ENCODE measurements at places on chromosomes 7 and 10.
A peak's percentile ranks its signal among the peaks of the same experiment; 100 is the strongest.

DNA sequence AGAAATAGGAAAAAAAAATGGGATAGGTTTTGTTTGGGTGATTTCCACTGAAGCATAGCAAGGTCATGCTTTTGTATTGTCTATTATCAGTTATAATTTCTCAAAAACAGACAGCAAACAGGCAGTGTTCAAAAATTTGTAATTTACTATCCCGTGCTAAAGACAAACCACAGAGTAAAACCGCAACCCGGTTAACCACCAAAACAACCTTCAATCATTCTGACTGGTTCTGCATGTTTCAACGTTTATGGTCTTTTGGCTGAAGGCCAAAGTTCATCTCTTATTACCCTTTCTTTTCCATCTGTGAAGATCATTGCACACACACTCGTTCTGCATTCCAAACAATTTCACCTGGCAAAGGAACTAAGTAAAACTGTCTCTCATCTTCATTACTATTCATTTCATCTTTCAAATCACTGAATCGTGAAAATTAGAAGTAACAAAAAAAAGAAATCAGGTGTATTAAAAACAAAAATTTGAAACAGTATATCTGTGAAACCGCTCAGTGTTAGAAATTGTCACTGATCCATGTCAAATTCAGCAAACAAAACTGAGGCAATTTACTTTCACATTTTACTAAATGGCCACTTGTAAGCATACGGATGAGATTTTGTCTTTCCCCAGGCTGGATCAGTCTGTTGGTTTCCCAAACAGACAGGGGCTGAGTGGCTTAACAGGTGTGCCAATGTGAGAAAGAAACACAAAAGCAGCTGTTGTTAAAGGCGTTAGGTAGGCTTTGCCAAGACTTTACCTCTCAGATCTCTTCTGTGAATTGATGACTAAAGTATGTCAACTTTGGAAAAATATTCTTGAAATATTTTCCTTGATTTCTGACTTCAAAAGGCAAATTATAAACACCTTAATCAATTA, 539.6 kb downstream of the CNTNAP2 start:
- DNase-seq = no peak

GRCh38 chr7:155298288-155298833, 683 bp downstream of the INSIG1 start:
- DNase-seq = no peak

DNA sequence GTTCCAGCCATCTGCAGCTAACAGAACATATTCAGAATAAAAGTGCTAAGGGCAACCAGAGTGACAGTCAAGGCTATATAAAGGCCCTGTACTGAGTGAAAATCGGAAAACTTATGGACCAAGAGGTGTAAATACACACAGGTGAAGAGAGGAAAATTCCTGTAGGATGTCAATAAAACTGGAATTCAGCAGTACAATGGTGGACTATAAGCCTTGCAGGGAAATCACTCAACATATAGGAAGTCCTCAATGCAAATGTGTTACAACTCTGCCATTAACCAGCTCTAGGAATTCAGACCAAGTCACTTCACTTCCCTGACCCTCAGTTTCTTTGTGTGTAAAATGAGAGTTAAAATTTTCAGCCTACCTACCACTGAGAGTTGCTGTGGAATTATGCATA, 7.7 kb downstream of the USP6NL start:
- no peak for DNase-seq

GRCh38 chr10:93554760-93555432, 11.6 kb upstream of the FFAR4 start:
- DNase-seq = no peak

- no peak for DNase-seq
These were observed 18.4 kb downstream of the RPA3 start for GRCh38 chr7:7699970-7700369.

GRCh38 chr7:101804967-101805366, 12.5 kb upstream of the CUX1 start:
- no peak for DNase-seq

DNA sequence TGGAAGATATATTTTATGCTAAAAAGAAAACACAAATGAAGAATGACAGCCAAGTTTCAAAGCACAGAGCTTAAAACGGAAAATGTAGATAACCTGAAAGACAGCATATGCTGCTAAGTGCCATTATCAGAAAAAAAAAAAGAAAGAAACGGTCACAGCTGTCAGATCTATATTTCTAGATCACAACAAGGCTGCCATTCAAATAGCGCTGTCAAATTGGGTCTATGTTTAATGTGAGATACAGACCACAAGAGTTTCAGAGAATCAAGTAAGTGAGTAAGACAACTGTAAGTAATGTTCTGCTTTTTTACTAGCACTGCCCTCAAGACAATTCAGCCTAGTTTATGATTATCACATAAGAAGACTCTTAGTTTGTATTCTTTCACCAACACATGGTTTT, 66.1 kb upstream of the RNF148 start:
- DNase-seq = no peak

- no peak for DNase-seq
These were observed 1.5 kb downstream of the IL15RA start for GRCh38 chr10:5975641-5976473.

DNA sequence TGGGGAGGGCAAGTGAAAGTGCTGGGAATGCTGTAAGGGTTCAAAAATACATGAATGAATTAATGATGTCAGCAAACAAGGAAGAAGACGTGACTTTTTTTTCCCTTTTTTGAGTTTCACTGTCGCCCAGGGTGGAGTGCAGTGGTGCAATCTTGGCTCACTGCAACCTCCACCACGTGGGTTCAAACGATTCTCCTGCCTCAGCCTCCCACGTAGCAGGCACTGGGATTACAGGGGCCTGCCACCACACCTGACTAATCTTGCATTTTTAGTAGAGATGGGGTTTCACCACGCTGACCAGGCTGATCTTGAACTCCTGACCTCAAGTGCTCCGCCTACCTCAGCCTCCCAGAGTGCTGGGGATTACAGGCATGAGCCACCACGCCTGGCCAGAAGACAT, 30.0 kb downstream of the DENND10 start:
- no peak for DNase-seq

DNA sequence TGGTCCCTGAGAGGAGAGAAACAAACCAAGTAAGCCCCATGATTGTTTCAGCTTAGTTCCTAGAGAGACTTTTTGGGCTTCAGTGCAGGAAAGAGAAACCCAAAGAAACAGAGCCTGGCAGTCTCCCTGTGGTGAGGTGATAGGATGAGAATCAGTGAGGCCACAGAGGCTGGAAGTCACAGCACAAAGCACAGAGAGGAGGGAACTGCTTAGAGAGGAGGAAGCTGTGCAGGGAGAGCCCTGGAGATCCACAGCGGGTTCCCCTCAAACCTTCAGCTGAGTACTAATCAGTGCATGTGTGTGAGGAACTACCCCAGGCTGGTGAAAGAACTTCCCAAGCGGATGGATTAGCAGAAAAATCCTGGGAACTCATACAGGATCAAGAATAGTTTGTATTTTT, 27.4 kb upstream of the HECW1 start:
- no peak for DNase-seq

DNA sequence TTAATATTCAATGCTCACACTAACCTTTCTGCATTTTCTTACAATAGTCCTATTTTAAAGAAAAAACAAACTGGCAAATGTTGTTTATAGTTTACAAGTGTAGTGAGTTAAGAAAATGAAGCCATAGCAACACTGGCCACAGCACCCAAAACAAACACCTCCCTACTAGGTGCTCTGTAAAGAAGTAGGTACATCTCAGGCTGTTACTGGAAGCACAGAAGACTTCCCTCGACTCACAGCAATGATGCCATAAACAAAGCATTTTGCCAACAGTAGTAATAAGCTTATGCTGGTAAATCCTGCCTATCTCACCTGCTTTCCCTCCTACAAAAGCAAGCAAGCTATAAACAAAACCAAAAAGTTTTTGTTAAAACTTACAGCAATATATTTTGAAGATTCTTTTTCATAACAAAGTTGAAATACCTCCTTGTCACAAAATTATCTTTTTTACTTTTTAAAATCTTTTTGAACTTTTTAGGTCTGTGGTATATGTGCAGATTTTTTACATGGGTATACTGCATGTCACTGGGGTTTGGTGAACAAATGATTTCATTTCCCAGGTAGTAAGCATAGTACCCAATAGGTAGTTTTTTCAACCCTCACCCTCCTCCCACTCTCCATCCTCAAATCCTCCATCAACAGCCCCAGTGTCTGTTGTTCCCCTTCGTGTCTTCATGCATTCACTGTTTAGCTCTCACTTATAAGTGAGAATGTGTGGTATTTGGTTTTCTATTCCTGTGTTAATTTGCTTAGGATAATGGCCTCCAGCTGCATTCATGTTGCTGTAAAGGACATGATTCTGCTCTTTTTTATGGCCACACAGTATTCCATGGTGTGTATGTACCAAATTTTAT, 28.4 kb downstream of the COA1 start:
- no peak for DNase-seq

DNA sequence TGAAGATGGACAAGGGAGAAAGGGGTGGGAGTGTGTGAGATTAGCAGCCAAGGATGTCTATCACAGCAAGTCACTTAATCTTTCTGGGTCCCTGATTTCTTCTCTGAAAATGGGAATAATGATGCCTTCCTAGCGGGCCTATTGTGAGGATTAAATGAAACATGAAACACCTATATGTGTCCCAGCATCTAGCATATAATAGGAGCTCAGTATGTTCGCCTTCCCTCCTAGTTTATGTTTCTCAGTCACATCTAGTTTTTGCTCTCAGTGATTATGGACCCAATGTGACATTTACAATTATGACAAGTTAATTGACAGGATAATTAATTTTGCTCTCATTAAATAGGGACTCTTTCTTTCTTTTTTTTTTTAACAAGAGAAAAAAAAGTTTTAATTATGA, 252.9 kb downstream of the SNX13 start:
- no peak for DNase-seq

- DNase-seq = no peak
These were observed 84.2 kb downstream of the VIPR2 start for GRCh38 chr7:159060440-159060839.

- no peak for DNase-seq
These were observed 141.9 kb downstream of the TCF7L2 start for GRCh38 chr10:113091920-113092319.

GRCh38 chr10:21150166-21150565, 253.1 kb upstream of the NEBL start:
- no peak for DNase-seq

- DNase-seq = no peak
These were observed 65.4 kb downstream of the FAM204A start for GRCh38 chr10:118276727-118277126.

GRCh38 chr7:150326657-150327268, 3.4 kb upstream of the ACTR3C start:
- no peak for DNase-seq

GRCh38 chr10:88037623-88038022, 174.2 kb downstream of the PTEN start:
- no peak for DNase-seq

DNA sequence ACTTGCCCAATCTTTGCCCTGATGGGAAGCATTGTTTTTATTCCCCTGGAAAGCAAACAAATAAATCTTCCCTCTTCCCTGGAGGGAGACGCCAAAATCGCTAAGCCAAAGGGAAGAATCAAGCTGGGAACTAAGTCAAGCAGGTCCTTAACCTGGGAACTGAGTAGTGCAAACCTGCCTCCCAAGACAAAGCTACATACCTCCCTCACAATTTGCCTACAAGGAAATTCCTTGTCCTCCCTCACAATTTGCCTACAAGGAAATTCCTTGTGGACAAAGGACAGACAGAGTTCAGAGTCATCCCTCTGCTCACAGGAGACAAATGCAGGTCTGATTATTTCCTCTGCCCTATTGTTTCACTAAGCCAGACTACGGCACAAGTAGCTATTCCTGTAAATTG, 50.5 kb downstream of the SPOCK2 start:
- no peak for DNase-seq

DNA sequence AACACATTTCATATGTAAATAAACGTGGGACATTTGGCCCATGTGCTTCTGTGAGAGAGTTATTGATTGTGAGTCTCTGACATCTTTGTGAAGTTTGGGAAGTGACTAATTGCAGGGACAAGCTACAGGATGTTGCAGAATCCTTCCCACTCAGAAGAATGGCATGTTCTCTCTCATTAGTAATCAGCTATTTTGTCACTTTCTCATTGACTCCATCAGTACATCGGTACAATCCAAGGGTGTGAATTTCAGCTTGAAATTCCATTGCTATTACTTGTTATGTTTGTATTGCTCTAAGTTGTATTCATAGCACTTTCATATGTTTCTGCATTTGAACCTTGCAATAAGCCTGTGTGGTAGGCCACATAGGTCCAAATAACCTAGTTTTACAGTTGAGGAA, 100.0 kb upstream of the KCNMA1 start:
- peak; percentile 91 for DNase-seq

GRCh38 chr10:522350-522749, 167.1 kb downstream of the DIP2C start:
- DNase-seq = no peak

DNA sequence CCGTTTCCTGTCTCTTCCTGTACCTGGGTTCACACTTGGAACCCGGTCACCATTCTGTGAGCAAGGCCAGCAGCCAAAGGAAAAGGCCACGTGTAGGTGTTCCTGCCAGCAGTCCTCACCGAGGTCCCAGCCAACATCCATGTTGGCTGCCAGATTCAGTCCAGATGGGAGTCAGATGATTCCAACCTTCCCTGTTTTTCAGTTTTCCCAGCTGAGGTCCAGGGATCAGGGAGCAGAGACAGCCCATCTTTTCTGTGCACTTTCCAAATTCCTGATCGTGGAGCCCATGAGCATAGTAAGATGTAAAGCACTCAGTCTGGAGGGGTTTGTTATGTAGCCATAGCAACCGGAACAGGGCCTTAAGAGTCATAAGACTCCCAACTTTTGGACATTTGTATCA, 3.9 kb upstream of the PVRIG start:
- no peak for DNase-seq

- no peak for DNase-seq
These were observed 36.8 kb downstream of the CCM2 start for GRCh38 chr7:45036796-45037195.

- no peak for DNase-seq
These were observed 43.4 kb downstream of the PRF1 start for GRCh38 chr10:70558871-70559810.

DNA sequence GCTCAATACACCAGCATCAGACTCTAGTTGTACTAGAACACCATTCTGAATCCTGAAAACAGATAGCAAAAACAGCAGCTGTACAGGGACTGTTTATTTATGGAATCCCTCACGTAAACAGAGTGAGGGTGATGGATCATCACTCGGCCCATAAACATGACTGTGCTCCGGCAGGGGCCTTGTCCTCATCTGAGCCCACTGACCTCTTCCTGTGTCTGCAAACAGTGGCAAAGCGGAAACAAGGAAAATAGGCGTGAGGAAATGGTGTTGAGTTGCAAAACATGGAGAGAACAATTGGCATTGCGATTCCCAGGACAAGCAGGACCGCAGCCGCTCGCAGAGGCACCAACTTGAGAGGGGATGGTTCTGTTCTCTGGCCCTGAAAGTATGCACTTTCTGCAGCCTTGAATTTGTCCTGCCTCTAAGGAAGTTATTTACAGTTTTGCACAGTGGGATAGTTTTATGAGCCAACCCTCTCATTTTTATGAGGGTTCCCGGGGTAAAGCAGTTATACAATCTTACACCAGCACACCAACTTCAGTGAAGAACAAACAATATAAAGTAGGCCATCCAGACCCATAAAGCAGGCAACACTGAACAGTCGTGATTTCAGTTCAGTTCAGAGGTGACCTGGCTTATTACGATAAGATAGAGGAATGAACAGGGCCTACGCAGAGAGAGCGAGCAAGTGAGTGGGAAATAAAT, 248.0 kb upstream of the FZD8 start:
- no peak for DNase-seq

GRCh38 chr7:38360776-38361175, 87.3 kb upstream of the TARP start:
- no peak for DNase-seq

GRCh38 chr10:73232887-73233286, 14.2 kb downstream of the DNAJC9 start:
- no peak for DNase-seq
